ENCODE measurements at places on chromosomes 6 and 20.

DNA sequence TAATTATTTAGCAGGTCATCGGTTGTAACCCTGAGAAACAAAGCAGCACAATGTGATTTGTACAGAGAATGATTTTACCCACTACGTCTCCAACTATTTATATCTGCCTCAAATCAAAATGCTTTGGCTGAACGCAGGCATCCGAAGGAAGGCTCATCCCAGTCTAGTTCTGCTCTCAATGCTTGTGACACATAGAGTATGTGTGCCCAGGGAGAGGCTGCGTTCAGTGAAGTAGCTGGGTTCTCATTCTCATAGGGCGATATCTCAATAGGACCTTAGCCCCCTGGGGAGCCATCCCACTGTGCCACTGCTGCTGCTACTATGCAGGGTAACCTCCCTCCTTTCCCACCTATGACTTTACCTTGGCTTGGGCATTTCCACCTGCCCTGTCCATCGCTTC, 407 bp downstream of the GABRR2 start:
- DNase-seq: no peak

- DNase-seq: no peak
Observed at GRCh38 chr6:113458368-113459010, 398.7 kb upstream of the MARCKS start.

- no peak for DNase-seq
Observed at GRCh38 chr20:39877788-39878187, 811.2 kb downstream of the MAFB start.

GRCh38 chr6:111838749-111839484, 34.3 kb downstream of the FYN start:
- DNase-seq: no peak

- no peak for DNase-seq
Observed at GRCh38 chr20:62896526-62896925, 29.8 kb downstream of the DIDO1 start.

DNA sequence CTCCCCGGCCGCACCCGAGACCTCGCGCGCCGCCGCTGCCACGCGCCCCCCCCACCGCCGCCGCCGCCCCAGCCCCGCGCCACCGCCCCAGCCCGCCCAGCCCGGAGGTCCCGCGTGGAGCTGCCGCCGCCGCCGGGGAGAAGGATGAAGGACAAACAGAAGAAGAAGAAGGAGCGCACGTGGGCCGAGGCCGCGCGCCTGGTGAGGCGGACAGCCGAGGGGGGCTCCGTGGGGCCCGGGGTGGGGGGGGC, 426 bp downstream of the ASXL1 start:
- peak; percentile 51 for DNase-seq

- no peak for DNase-seq
Observed at GRCh38 chr20:45552456-45552855, 5.3 kb upstream of the EPPIN start.

- DNase-seq: no peak
Observed at GRCh38 chr6:90599151-90599550, 12.3 kb upstream of the MAP3K7 start.

DNA sequence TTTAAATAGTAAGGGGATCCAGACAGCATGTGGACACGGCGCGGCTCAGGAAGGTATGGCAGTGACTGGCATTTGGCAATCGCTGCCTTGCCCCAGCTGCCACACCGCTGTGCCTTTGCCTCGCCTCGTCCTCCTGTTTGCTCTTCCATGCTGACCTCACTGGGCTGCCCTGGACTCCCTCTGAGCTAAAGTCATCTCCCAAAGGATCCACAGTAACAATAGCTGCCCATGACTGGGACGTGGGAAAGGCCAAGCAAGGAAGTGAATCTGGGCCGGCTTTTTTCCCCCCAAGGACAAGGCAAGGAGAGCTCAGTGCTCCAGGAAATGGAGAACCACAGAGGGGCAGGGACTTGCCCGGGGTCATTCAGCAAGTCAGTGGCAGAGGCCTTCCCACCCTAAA, 48.1 kb downstream of the JPH2 start:
- no peak for DNase-seq

GRCh38 chr20:1334761-1335160, 5.8 kb upstream of the SDCBP2 start:
- DNase-seq: no peak

DNA sequence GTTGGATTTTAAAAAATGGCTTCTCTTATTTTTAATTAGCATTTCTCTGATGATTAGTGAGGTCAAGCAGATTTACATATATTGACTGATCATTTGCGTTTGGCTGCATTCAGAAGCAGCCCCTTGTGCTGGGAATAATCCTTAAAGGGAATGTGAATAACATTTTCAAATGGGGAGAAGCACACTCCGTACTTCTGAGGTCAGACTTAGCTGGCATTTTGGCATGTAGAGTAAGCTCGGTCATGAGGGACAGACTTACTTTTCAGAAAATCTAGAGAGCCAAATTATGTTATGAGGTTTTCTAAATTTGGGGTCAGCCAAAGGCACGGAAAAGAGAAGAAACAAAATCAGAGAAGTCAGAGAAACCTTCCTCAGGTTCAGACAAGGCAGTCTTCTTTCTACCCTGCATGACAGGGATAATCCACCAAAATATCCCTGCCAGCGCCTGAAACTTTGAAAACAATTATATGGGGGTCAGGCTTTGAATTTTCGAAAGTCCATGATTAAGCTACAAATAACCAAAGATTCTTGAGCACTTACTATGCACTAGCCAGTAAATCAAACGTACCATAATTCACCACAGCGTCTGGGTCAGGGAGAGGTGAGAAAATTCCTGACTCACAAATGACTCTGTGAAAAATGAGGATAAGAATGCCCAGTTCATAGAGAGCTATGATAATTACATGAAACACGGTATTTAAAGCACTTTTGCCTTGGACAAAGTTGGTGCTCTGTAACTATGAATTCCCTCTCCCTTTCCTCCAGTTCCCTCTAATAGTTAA, 44.9 kb downstream of the ADAT2 start:
- no peak for DNase-seq

GRCh38 chr6:67630146-67630545, 1004.9 kb upstream of the ADGRB3 start:
- DNase-seq: no peak

DNA sequence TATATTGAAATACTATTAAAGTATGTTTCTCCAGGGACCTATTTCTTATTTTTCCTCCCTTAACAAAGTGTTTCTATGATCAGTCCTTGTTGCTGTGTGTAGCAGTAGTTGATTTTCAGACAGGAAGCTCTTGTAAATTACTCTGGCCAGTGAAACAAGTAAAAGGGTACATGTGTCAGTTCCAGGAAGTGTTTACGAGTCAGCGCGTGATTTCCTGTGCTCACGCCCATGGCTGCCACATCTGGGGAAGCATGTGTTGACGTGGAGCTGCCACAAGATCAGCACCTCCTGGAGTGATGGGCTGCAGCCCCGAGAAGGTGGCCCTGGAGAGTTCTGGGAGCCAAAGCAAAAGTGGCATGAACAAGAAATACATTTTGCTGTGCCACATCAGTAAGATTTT, 38.6 kb upstream of the GGTLC1 start:
- peak; percentile 6 for DNase-seq

DNA sequence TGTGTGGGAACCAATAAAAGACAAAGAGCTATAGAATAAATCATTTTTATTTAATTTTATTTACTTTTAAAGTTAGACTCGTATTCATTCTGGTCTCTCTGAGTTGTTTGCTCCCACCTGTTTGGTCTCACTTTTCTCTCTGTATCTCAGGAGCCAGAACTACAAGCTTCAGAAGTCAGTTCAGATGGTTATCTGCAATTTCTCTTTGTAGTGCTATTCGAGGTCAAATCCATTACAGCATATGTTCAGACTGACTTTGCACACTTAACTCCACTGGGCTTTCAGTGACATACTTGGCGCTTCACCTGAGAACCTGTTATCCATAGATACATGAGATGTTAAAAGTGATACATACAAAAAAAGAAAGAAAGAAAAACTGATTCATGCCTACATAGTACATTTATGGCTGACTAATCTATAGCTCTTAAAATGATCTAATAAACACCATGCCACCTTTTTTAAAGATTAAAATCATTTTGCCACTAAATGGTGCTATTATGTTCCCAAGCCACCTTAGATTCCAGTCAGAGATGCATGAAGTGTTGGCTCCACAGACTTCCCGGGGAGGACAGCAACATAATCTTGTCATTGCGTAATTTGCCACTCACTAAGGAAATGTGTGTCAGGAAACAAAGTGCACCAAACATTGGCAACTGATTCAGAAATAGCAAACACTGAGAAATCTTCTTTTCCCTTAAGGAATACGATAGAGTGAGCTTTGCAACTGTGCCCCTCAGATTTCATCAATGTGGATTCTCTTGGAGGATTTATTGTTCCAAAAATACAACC, 396.7 kb downstream of the HACE1 start:
- DNase-seq: no peak

DNA sequence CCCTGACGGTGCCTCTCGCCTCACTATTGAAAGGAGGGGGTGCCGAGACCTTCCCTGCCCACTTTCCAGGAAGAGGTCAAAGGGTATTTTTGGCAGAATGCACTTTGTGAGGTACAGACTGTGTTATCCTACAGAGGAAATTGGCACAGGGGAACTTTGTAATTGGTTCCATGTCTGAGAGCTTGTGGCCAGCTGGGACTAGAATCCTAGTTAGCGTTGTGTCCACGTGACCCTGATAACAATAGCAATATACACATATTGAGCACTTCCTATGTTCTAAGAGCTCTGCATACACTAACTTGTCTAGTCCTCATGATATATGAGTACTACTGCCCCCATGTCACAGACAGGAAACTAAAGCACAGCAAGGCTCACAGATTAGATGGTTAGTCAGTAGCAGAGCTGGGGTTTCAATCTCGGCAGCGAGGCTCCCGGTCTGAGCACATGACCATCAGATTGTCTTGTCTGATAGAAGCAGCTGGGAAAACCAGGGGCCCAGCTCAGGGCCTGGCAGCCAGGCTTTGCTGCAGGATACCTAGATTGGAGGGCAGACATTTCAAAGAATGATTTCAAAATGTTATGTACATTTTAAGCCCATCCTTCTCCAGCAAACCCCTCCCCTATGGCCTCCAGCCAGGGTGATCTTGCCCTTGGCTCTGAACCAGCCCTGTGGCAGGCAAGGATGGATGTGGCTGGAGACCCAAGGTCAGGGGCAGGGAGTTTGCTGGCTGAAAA, 1.4 kb downstream of the MAPK13 start:
- DNase-seq: no peak

DNA sequence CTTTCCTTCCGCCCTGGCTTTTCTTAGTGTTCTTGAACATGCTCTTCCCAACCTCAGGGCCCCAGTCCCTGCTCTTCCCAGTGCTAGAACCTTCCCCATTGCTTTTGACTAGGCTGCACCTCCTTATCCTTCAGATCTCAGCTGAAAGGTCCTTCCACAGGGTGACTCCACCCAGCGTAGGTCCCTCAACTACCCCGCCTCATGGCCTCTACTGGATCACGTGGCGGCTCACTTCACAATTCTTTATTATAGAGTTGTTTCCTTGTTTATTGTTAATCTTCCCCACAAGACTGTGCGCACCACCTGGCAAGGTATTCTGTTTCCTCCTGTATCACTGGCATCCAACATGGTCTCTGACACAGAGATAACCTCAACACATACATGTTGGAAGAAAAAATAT, 31.2 kb downstream of the TTLL9 start:
- no peak for DNase-seq

- DNase-seq: no peak
Observed at GRCh38 chr6:50520326-50521266, 192.7 kb upstream of the TFAP2D start.

DNA sequence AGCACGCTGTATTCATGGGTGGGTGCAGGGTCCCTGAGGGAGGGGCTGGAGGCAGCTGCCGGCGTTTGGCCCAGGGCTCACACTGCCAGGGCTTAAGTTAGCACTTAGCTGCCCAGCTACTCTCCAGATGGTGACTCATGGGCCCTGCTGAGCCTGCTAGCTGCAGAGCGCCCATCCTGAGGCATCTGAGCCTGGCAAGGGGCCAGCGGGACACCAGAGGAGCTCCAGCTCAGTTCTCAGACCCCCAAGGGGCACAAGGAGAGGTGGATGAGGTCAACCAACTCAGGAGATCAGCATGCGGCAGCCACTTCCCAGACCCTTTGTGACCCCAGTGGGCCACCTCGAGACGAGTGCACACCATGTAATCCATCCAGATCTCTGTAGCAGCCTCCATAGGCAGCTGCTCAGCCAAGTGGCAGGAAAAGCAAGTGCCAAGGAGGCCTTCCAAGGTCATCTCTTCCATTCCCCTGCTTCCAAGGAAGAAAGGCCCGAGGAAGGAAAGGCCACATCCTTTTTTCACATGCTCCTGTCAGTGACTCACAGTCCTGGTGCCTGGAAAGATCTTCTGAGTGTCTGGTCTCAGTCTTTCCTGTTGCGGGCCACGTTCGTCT, 35.3 kb downstream of the FOXP4 start:
- DNase-seq: no peak

DNA sequence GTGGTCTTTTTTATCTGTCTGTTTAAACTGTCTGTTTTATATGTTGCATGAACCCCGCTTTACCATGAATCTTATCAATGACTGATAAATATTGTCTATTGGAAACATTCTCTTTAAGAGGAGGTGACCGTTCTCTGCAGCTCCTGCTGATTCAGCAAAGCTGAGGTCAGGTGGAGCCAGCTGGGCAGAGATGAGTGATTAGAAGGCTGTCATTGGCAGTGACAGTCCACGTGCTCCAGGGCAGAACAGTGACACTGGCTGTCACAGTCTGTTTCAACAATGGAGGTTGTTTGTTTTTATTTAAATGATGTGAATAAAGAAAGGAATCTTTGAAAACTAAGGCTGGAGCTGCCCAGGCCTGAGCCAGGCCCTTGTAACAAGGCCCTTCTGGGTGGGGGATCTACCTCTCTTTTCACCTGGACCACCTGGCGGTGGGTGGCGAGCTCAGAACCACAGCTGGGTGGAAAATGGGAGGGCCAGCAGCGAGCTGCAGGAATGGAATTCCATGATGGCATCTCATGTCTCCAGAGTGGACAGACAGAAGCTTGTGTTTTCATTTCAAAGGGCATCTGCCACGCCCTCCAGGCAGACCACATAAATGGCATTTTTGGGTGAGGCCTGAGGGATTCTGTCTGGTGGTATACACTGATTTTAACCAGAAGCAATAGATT, 12.6 kb downstream of the SYNJ2 start:
- no peak for DNase-seq

DNA sequence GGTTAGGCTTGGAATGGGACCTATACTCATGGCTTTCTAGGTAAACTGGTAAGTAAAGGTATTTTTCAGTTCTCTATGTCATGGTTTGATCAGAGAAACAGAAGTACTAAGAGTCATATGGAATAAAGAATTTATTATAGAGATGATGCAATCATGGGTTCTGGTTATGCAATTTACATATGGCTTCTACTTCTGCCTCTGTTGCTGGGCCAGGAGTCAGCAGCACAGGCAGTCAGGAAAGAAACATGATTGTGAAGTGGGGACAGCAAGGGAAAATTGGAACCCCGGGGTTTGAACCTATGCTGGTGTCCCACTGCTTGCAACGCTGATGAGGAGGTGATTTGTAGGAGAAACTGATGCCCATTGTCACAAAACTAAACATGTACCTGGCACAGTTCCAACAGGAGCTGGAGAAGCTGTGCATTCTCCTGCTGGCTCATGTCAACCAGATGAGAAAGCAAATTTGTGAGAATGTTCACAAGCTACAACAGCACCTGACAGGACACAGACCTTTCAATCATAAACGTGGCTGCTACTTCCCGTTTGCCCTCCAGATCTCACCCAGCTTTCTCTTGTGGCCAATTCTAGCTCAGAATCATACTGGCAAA, 887.1 kb downstream of the TFAP2A start:
- no peak for DNase-seq

GRCh38 chr6:88808381-88808780, 155.0 kb downstream of the RNGTT start:
- no peak for DNase-seq

Data from C1 segment of cervical spinal cord (tissue), 14 donors.